ENCODE measurements at places on chromosomes 1 and 21.

- no peak for DNase-seq
These were observed 92.8 kb upstream of the COA6 start for GRCh38 chr1:234280500-234280899.

DNA sequence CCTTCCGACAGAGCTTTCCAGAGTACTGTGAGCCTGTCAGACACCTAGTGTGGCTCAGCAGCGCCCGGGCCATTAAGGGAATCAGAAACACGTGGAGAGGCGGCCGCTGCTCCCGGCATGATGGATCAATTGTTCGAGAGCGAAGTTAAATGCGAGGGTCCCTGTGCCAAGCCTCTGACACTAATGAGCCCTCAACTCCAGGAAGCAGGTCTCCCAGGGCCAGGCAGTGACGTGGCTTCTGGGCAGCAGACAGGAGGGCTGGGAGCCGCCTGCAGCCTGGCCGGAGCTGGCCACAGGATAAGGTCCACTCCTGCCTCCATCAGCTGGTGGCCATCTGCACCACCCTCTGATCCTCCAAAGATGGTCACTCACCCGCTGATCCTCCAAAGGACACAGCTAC, 67.5 kb upstream of the CLDN14 start:
- no peak for DNase-seq

GRCh38 chr1:232271991-232272589, 357.8 kb downstream of the SIPA1L2 start:
- no peak for DNase-seq

- DNase-seq: no peak
These were observed 97.3 kb downstream of the TTLL7 start for GRCh38 chr1:83901547-83902155.

- no peak for DNase-seq
These were observed at the start of gene TNFSF4 for GRCh38 chr1:173206816-173207568. TSS of gene TNFSF4 (minus strand) at chr1:173207331. CDS start at chr1:173207176, 155 bp downstream.

- no peak for DNase-seq
These were observed 4.2 kb downstream of the MANEAL start for GRCh38 chr1:37797750-37798345.

- DNase-seq: no peak
These were observed 17.2 kb upstream of the OLIG2 start for GRCh38 chr21:33008333-33009051.

DNA sequence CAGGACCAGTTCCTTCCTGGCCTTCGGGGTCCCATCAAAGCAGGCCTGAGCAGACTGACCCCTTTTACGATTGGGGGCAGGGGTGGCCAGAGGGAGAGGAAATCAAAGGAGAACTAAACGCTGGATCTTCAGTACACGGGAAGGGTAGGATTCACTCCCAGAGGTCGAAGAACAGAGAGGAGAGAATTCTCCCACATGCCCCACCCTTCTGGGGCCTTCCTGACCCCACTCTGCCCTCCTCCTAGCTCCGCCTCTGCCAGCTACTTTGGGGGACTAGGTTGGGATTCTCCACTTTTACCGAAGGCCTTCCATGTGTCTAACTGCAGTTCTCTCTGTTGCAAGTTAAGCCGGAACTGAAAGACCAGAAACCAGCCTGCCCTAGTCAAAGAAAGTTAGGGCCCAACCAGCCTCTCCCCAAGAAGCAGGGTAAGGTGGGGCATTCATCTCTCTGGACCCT, 654 bp upstream of the ARHGEF2 start:
- no peak for DNase-seq

DNA sequence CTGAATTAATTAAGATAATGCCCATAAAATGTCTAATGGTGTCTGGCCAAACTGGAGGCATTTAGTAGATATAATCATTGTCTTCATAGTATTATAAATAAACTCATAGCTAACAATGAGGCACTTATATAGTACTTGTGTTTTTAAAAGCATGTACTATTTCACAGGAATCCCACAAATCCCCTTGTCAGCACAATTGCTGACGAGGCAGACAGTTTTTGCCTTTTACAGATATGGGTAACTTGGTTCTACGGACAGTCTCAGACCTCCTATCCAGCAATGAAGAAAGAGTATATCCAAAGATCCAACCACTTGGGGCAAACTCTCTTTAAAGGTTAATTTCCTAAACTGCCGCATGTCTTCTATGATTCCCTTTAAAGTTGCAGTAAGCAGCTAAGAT, 73.7 kb downstream of the ATP1B1 start:
- DNase-seq: no peak

DNA sequence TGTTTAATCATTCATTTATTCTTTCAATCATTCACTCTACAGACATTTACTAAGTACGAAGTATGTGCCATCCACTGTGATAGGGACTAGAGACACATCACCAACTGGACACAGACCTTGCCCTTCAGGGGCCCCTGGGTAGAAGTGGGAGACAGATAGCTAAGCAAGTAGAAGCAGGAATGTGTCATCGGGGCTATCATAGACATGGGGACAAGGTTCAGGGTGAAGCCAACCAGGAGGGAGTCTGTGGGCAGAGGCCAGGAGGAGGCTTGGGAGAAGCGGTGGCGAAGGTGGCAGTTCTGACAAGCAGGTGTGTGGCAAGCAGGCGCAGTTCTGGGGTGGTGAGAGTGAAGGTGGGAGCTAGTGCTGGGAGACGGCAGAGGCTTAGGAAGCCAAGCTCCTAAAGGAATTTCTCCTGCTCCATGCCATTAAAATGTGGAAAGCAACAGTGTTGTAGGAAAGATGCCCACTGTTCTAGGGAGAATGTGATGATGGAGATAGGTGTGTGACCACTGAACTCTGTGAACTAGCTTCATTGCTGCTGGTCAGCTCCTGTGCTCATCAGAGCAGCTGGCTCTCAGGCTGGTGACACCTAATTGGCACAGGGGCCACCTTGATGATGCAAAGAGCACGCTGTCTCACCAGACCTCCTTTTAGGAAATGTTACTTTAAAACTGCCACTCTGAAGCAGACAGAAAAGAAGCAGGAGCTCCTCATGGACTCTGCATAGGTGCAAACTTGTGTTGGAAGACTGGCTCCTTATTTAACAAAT, 79.7 kb upstream of the LPGAT1 start:
- no peak for DNase-seq

- no peak for DNase-seq
These were observed 84.5 kb upstream of the C1orf21 start for GRCh38 chr1:184302346-184302745.

GRCh38 chr1:208461680-208462079, 217.5 kb upstream of the PLXNA2 start:
- DNase-seq: no peak

DNA sequence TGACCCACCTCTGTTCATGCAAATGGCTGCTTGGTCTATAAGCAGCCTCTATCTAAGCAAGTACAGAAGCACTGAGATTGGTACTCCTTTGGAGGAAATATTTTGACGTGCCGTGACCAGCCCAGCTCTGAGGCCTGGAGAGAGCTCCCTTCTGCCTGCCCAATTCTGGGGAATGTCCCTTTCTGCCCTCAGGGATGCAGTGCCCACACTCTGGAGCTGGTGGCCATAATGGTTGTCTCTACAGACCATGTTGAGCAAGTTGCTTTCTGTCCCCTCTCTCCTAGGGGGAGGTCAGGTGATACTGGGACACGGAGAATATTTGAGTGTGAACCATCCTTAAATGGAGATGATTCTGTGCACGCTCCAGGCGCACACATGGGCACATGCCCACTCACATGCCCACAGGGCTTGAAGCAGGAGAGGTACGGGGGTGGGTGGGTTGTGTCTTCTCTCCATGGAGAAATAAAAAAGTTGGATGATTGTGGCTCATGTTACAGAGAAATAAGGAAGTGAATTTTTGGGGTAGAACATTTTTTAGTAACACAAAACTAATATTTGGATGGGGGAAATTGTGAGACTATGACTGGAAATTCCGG, 13.9 kb upstream of the ALPL start:
- DNase-seq: no peak

- DNase-seq: peak; percentile 17
These were observed at the start of gene RYR2 for GRCh38 chr1:237041795-237042525. TSS of gene RYR2 (plus strand) at chr1:237042184. CDS start at chr1:237042522, 338 bp downstream.

GRCh38 chr1:78681265-78681664, 31.6 kb downstream of the IFI44 start:
- DNase-seq: no peak

DNA sequence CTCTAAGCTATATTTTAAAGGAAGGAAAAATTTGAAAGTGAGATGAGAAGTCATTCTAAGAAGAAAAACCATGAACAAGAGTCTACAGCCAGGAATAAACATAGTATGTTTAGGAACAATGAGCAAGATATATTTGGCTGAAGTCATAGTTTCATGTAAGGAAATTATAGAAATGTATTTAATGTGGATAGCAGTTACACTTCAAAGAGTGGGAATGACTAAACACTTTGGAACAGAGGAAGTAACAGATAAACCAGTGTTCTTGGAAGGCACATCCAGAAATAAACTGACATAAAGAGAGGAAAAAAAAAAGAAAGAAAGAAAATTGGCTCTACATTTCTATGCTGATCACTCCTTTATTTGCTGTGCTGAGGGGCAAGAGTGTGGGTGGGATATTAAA, 18.0 kb downstream of the C8A start:
- DNase-seq: no peak

- DNase-seq: no peak
These were observed 92.1 kb upstream of the ADAMTS5 start for GRCh38 chr21:27058673-27059605.

- DNase-seq: peak; percentile 4
These were observed 235.2 kb upstream of the RAB4A start for GRCh38 chr1:229035748-229036082.

DNA sequence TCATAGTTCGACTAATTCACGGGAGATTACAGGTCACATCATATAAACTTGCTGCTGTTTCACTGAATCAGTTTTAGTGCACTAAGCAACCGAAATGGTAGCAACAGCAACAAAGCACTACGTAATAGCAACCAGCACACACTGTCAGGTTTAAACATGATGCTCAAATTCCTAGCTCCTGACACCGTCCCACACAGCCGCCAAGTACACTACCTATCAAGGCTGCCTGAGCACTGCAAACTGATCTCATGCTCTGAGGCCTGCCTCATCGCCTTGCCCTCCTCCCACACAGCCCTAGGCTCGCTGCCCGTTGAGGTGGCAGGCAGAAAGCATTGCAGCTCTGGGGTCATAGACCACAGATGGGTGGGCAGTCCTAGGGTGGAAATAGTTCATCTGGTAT, 12.4 kb downstream of the LAMC2 start:
- no peak for DNase-seq

DNA sequence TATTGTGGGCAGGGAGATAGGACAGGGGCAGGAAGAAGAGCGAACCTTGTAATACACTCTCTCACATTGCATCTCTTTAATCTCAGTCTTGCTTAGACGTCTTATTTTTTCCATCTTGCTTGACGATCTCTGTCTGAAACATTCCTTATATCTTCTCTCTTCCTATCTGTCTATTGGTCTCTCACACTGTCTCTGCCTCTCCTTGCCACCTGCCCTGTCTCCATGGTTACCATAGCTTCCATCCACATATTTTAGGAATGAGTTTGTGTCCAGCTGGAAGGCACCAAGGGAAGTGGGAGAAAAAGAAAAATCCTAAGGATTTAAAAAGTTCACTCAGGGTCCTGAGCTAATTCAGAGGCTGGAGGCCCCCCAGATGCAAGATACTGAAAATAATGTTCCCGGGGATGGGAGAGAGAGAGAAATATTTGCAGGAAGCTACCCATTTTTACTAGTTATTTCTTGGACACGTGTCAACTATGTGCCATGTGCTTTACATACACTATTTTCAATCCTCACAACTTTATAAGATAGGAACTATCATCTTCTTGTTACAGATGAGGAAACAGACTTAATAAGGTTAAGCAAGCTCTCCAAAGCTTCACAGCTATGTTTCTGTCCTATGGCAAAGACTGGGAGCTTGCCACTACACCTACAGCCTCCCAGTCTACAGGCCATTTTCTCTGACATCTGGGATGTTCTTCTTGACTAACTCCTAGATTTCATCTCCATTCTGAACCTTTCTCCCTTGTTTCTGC, 933 bp downstream of the ANKRD34A start:
- DNase-seq: peak; percentile 36

- DNase-seq: no peak
These were observed 16.2 kb downstream of the CNST start for GRCh38 chr1:246582301-246583055.

- no peak for DNase-seq
These were observed 110.5 kb upstream of the COL11A1 start for GRCh38 chr1:103218821-103219220.

DNA sequence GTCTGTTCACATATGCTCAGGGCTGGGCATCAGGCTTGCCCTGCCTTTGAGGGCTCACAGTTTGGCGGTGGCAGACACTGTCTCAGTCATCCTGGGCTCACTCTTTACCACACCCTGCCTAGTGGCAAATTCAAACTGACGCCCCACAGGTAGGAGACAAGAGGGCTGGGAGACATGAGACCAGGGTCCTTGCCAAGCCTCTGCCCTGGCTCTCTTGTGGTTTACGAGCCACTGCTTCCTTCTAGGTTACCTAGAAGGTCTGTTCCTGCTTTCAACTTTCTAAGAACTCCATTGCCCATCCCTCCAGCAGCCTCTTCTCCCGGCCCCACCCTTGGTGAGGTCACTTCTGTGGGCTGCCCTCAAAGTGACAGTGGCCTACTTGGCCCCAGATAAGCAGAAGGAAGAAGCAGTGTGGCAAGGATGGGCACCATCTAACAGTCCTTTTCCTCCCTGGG, 10.5 kb downstream of the KIF21B start:
- DNase-seq: no peak

- DNase-seq: no peak
These were observed 2151.6 kb downstream of the MRPL39 start for GRCh38 chr21:23455676-23456075.

DNA sequence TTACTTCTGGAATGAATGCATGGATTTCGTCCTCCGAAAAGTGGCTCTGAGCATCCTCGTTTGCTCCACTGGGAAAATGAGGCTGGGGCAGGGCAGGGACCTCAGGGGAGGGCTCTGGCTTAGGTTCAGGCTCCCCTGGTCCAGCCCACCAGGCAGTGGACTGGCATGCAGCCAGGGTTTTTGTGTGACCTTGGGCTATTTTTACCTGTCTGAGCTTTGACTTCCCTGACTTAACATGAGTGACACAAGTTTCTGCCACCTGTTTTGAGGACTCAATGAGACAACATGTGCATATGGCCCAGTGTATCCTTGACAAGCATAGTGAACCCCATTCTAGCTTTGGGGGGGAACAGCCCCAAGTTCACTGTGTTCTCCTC, 32.6 kb upstream of the EDN2 start:
- no peak for DNase-seq

DNA sequence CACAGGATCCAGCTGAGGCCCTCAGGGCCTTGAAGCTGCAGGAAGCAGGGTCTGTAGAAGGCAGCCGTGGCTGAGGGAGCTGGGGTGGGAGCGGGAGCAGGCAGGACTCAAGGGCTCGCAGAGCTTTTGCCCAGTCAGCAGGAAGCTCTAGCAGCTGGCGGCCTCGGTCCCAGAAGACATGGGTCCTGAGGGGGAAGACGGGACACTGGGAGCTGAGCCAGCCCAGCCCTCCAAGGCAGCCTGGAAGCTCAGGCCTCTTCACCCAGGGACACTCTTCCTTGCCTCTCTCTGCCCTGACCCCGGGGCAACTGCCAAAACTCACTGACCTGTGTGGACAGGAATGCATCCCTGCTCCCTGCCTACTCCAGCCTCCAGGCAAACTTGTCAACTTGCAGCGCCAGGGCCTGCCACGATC, 8.9 kb downstream of the ADGRB2 start:
- DNase-seq: no peak

- DNase-seq: no peak
These were observed 229.7 kb upstream of the CACYBP start for GRCh38 chr1:174769961-174770549.
